A375 (cell line): ENCODE measurements at places on chromosomes 7 and 10. TPM values are rescaled to one million over a fixed set of nuclear protein-coding genes. Genes with fewer than 3 reads are reported as not detected.

The CABCOCO1 gene
- total RNA-seq: not detected in 2 replicates

The HGF gene
- not detected in 2 replicates for total RNA-seq

The ZNF804B gene
- total RNA-seq: not detected in 2 replicates

The SUV39H2 gene
- total RNA-seq: 15.4 and 16.6 TPM in 2 replicates

The HOXA7 gene
- total RNA-seq: not detected in 2 replicates

The HOXA4 gene
- 2.9 and 4.0 TPM in 2 replicates for total RNA-seq

The C7orf57 gene
- 0.08 and 0.32 TPM in 2 replicates for total RNA-seq

The SUFU gene
- 7.4 and 7.5 TPM in 2 replicates for total RNA-seq

The MSMB gene
- not detected in 2 replicates for total RNA-seq

The TES gene
- total RNA-seq: 60.1 and 84.7 TPM in 2 replicates

The STEAP1 gene
- total RNA-seq: 3.8 and 5.6 TPM in 2 replicates

The GSAP gene
- total RNA-seq: 5.9 and 6.1 TPM in 2 replicates

The GPR85 gene
- 0.74 and 0.83 TPM in 2 replicates for total RNA-seq

The OR2A5 gene
- not detected in 2 replicates for total RNA-seq

The VSTM4 gene
- not detected in 2 replicates for total RNA-seq

The GIMAP4 gene
- 0.15 TPM in 1 of 2 replicates, not detected in the other for total RNA-seq

The EGR2 gene
- total RNA-seq: 0.34 and 0.72 TPM in 2 replicates

The PIP4K2A gene
- total RNA-seq: 29.9 and 30.3 TPM in 2 replicates
